ENCODE measurements at places on chromosomes 11 and 22.

DNA sequence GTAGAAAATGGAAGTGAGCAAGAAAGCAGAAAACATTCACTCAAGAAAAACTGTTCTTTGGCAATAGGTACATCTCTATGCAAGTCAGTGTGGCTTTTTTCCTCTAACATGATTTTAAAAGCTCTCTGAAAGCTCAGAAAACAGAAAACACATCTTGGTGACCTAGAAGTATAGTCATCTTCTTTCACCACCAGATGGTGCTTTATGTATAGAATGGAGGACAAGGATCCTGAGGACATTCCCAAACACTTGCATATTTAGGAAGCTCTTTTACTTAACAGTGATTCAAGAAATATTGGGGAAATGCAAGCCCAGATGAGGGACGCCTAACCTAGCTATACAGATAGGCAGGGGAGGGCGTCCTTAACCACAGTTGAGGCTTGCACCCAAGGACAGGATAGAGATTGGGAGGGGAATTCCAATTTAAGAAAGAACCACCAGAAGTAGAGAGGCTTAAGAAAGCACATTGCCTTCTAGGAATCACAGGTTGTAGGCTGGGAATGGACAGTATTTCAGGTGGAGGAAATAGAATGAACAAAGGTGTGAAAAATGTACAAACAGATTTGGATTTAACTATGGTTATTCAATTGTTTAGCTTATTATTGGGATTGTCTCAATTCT lies 13.8 kb upstream of the CCDC81 start:
- DNase-seq = no peak

- no peak for DNase-seq
Observed at GRCh38 chr11:45901626-45902025, 5.4 kb downstream of the FREY1 start.

DNA sequence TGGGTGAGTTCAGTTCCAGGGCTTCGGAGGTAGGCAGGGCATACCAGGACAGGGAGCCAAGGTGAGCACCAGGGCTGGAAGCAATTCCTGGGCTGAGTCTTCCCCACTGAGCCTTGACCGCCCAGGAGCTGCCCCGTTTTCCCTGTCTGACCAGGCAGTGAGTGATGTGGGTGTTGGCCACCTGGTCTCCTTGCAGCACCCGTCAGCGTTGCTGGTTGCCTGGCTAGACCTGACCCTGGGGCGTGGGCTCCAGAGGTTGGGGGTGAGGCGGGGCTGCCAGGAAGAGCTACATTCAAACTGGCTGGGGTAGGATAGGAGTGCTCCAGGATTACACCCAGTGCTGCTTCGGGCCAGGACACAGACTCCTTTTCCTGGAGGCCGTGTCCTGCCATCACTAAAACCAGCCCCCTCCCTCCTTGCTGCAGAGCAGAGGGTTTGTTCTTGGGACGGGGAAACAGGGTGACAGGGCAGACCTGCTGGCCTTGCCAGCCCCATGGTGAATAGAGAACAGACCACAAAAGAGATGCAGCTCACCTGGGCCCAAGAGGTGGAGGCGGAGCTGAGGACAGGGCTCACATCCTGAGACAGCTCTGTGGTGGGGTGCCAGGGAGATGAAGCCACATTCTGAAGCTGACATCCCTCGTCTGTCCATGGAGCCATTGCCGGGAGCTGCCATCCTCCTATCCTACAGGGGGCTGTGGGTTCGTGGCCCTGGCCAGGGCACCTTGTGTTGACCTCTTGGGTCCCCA lies 14.2 kb downstream of the INCENP start:
- no peak for DNase-seq

GRCh38 chr11:44304091-44305025 lies 5.6 kb downstream of the ALX4 start:
- no peak for DNase-seq

DNA sequence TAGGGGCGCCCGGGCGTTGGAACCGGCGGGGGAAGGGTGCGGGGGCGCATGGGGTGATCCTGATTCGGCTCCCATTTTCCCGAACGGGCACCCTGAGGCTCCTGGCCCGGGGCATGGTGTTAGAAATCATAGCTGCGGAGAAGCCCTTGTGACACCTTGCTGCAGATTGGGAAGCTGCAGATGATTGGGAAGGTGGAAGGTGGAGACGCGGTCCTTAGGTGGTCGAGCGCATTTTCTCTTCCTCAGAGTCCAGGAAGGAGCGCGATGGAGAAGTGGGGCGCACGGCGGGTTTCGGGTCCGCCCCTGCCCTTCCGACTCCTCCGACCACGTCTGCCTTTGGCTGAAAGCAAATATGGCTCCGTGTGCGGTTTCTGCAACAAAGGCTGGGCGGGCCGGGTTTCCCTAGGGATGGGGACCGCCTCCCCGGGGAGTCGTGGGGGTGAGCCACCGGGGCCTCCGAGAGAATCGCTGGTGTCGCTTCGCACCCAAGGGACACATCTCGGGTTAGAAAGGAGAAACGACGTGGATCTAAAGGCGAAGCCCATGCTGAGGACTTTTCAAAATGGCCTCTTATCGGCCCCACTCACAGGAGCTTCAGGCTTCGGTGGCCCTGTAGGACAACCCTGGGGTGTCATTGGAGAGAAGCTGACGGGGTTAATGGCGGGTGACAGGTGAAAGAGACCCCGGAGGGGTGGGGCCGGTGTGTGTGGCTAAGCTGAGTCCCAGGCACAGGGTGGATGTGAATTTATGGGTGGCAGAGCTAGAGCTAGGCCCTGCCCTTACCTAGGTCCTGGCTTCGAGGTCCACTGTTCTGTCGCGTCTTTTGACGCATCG lies 707 bp upstream of the FTH1 start:
- peak; percentile 44 for DNase-seq

DNA sequence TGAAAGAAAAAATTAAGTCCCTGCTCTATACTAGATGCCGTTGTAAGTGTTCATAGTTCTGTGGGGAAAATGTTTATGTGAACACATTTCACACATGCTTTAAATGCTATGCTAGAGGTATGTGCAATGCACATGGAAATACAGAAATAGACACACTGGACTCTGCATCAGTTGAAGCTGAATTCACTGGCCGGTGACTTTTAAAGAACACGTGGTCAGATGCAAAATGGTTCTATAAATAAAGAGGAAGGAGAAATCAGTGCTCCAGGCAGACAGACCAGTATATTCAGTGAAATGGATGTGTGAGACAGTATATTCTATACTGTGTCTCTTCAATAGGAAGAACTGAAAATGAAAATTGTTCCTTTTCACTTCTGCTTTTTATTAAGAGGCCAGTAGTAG lies 29.9 kb downstream of the TRPC6 start:
- no peak for DNase-seq

DNA sequence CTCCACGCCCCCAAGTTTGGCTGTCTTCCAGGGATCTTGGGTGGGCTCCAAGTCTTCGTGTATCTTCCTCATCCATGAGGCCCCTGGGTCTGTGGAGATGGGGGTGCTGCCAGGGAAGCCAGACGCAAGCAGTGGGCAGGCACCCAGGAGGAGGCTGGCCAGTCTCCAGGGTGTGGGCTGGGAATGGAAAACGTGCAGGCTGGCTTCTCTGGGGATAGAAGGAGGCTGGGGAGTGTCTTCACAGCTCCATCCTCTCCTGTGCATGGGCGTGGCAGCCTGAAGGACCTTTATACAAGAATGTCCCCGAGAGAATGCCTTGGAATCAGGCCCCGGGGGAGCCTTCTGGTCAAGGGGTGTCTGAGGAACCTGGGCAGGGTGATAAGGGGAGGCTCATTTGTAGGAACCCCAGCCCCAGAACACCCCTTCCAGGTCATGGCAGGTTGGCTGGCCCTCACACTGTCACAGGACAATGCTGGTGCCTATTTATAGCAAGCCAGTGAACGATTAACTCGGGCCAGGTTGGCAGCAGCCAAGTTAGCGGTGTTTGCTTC lies 14.0 kb downstream of the SGSM1 start:
- DNase-seq = no peak

DNA sequence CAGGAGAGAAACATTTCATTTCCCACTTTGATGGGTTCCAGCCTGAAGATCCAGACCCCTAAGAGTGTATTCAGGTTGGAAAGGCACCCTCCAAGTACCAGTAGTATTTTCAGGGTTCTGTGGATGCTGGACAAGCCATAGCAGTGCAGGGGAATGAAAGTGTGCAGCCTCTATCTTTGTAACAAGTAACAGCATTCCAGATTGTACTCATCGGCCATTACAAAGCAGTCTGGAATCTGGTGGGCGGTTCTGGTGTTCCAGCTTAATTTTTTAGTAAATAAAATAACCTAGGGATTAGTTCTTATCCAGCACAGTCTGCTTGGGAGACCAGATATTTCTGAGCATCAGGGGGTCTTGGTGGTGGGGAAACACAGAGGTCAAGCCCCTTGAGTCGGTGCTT lies 22.6 kb downstream of the APLNR start:
- no peak for DNase-seq

GRCh38 chr22:45645526-45646414 lies 25.9 kb upstream of the ATXN10 start:
- peak; percentile 66 for DNase-seq

DNA sequence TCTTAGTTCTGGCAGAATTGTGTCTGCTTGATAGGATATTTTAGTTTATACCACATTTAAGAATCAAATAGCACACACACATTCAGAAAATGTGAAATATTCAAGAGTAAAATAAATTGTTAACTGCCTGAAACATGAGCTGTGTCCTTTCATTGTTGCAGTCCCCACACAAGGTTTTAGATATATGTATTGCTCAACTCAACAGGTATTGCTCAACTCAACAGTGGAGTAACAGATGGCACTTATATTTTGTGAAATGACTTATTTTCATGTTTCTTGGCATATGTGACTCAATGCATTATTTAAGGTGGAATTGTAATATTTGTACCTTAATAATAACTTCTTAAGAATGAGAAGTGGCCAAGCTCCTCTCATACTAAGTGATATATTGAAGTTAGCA lies 760.3 kb downstream of the CNTN5 start:
- no peak for DNase-seq

DNA sequence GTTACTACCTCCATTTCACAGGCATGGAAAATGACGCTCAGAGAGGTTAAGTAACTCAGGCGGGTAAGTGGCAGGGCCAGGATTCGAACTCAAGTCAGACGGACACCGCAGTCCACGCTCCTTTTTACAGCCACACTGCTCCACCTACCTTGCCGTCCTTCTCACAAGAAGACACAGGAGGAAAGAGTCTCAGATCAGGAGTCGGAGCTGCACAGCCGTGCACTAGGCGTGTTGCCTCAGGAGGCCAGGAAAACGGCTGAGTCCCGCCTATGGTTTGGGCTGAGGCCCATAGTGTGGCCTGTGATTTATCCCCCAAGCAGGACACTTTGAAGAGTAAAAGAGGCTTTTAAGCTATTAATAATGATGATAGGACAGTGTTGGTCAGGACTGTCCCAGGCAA lies 44.7 kb upstream of the CD5 start:
- no peak for DNase-seq

- DNase-seq = no peak
Observed at GRCh38 chr22:40541300-40541699, 95.2 kb downstream of the MRTFA start.

DNA sequence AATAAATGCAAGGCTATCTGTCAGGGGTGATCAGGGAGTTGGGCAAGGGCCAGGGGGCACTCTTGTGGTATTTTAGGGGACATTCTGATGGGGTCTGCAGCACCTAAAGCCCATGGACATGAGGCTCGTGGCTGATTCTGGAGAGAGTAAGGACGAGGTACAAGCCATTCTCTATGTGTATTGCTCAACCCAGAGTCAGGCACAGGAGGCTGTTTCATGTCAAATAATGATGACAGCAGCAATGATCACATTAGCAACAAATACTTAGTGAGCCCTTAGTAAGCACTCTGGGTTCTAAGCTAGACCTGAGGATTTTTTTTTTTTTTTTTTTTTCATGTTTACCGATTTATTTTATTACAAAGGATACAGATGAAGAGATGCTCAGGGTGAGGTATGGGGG lies 83.5 kb upstream of the THY1 start:
- no peak for DNase-seq

GRCh38 chr11:68213135-68213515 lies at the start of gene KMT5B:
TSS of gene KMT5B (minus strand) at chr11:68213296. CDS start at chr11:68190076, 23,220 bp downstream.
- no peak for DNase-seq

DNA sequence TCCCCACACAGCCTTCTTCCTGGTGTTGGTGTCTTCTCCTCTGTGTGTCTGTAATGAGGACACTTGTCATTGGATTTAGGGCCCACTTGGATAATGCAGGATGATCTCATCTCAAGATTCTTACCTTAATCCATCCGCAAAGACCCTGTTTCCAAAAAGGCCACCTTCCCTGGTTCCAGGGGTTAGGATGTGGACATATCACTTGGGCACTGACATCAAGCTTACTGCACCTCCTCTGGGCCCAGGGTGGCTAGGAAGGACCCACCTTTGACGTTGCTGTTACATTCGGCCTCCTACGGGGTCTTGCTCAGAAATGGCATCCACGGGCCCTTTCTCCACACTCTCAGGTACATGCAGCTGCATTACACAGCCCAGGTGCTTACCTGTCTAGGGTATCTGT lies 535.9 kb downstream of the BRD1 start:
- no peak for DNase-seq

GRCh38 chr22:49747716-49748115 lies 80.0 kb downstream of the BRD1 start:
- no peak for DNase-seq

GRCh38 chr22:46004105-46004866 lies 27.3 kb upstream of the WNT7B start:
- DNase-seq = no peak

GRCh38 chr11:7524462-7525235 lies 10.8 kb downstream of the PPFIBP2 start:
- no peak for DNase-seq

GRCh38 chr22:18056161-18056666 lies 21.6 kb upstream of the PEX26 start:
- DNase-seq = no peak

DNA sequence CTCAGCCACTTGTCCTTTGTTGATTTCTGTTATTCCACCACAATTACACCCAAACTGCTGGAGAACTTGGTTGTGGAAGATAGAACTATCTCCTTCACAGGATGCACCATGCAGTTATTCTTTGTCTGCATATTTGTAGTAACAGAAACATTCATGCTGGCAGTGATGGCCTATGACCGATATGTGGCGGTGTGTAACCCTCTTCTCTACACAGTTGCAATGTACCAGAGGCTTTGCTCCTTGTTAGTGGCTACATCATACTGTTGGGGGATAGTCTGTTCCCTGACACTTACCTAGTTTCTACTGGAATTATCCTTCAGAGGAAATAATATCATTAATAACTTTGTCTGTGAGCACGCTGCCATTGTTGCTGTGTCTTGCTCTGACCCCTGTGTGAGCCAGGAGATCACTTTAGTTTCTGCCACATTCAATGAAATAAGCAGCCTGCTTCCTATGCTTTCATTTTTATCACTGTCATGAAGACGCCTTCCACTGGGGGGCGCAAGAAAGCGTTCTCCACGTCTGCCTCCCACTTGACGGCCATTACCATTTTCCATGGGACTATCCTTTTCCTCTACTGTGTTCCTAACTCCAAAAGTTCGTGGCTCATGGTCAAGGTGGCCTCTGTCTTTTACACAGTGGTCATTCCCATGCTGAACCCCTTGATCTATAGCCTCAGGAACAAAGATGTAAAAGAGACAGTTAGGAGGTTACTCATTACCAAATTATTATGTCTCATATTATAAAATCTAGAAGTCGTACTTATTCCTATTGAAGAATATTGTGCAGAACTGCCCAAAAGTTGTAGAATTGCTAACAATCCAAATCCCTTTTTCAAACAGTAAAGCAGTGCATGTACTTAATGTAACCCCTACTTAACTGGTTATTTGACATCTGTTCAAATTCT lies 53.2 kb downstream of the OR4C6 start:
- DNase-seq = no peak
